ENCODE measurements at places on chromosomes 2 and 18.
A peak's percentile ranks its signal among the peaks of the same experiment; 100 is the strongest.

DNA sequence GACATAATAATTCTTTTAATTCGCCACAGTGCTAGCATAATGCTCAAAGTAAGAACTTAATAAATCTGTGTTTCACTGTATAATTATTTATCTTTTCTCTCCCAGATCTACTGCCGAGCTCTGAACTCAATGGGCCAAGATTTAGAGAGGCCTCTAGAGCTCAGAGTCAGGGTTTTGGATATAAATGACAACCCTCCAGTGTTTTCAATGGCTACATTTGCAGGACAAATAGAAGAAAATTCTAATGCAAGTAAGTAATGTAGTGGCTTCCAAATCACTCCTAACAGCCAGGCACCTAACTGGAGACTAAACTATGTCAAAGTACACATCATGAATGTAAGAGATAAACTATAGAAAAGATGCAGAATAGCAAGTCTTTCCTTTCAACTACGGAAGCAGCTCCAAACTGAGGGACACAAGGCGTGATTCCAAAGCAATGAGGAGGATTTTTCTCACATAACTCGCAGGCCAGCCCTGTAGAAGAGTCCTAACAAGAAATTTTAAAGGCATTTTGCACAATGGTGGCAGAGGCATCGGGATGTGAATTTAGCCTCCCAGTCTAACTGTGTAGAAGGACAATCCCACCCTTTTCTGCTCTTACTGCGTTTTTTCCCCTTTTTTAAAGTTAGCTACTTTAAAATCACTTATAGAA lies 12.0 kb downstream of the DSG1 start:
- DNase-seq: no peak

DNA sequence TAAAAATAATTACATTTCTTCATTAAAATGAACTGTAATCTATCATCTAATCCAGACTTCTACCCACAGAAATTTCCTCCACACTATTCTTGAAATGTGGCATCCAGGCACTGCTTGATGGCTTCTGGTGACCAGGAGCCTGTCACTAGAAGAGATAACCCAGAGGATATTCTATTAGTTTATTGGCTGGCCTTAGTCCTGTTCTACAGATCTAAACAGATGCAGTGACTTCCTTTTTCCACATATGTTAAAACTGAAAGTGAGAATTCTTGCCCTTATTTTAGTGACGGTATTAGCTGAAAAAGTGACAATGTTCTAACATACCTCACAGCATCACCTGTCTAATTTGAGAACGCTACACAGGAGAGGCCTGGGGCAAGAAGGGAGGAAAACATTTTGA lies 775.4 kb downstream of the TSN start:
- no peak for DNase-seq

- no peak for DNase-seq
These were observed 115.5 kb upstream of the TMEM18 start for GRCh38 chr2:792687-793086.

DNA sequence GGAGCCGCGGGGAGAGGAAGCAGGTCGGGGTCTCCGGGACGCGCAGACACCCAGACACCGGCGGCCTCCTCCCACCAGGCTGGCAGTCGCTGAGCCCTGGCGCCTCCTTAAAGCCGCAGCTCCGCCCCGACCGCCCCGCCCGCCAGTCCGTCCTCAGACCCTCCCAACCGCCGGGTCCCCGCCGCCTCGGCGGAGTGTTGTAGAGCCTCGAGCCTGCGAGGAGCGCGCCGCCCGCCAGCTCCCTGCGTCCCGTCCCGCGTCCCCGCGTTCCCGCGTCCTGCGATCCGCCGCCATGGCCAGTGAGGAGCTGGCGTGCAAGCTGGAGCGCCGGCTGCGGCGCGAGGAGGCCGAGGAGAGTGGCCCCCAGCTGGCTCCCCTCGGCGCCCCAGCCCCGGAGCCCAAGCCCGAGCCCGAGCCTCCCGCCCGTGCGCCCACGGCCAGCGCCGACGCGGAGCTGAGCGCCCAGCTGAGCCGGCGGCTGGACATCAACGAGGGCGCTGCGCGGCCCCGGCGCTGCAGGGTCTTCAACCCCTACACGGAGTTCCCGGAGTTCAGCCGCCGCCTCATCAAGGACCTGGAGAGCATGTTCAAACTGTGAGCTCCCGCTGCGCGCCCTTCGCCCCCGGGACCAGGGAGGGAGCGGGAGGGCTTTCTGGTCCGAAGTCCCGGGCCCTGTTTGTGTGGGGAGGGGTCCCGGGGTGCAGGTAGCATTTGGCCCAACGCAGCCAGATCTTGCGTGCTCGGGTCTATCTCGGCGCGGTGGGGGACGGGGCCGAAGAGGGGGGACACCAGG lies at the start of gene EFHD1:
TSS of gene EFHD1 (plus strand) at position 192 of the 793 bp plus-strand sequence. CDS start at position 293, 101 bp downstream.
- DNase-seq: peak; percentile 59

- no peak for DNase-seq
These were observed 45.9 kb downstream of the RPIA start for GRCh38 chr2:88737385-88737784.

- DNase-seq: no peak
These were observed 416.5 kb downstream of the SLC4A3 start for GRCh38 chr2:220043990-220044335.

GRCh38 chr2:97011977-97012569 lies 25.7 kb upstream of the FAM178B start:
- DNase-seq: peak; percentile 55

DNA sequence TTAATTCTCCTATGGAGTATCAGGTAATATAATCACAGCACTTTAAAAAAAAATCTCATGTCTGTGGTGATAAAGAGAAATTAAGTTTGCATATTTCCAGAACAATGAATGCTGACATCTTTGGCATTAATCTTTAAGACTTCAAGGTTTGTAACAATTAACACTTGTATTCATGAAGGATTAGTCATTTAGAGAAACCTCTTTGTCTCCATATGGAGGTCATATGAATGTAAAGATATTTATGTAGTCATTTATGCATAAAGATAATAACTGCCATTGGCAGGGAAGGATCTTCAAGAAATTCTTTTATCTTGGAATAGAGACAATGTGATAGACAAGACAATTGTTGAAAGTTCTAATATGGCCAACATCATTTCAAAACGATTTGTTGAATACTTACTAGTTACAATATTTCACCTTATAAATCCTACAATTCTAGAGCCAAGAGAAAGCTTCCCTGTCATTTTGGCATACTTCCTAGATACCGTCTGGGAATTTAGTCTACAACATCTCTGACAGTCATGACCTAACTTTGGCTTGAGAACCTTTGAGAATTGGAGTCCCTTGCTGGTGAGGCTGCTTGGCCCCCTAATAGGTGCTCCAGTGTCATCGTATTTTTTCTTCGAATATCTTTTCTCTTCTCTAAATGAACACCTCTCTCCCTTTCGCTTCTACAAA lies 33.6 kb downstream of the RASGRP3 start:
- DNase-seq: no peak
